ENCODE measurements at places on chromosomes 13 and 19.
A peak's percentile ranks its signal among the peaks of the same experiment; 100 is the strongest.

- DNase-seq, result no peak
These were observed 215.2 kb downstream of the NBEA start for GRCh38 chr13:35157143-35157755.

DNA sequence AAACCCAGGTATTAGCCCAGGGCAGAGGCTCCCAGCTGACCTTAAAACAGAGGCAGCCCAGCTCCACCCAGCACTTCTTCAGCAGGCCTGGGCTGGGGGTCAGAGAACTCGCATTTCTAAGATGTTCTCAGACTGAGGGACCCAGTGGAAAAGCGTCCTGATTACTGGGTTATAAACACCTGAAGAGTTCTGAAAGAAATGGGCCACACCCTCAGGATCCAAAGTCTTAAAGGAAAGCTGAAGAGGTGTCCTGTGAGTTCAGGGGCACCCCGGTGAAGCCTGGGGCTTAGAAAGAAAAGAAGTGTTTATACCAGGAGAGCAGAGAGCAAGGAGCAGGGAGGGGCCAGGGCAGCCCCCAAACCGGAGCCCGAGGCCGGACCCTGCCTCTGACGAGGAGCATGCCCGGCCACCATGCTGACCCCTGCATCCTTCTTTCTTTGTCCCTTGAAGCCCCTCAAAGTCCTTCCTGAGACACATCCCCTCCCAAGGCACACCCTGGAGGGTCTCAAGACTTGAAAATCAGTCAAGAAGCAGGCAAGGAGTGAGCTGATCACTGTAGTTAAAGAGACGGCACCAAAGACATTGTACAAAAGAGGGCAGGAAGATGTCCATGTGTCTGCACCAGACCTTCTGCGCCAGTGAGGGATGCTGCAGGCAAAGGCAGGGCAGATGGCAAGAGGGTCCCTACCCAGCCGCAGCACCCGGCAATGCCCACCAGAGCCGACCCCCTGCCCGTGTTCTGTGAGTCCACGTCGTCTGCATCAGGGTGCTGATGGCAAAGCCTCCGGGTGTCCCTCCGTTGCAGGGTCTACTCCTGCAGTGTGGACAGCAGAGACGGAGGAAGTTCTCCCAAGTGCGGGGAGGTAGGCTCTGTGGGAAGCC, 10.6 kb upstream of the RAB20 start:
- no peak for DNase-seq

DNA sequence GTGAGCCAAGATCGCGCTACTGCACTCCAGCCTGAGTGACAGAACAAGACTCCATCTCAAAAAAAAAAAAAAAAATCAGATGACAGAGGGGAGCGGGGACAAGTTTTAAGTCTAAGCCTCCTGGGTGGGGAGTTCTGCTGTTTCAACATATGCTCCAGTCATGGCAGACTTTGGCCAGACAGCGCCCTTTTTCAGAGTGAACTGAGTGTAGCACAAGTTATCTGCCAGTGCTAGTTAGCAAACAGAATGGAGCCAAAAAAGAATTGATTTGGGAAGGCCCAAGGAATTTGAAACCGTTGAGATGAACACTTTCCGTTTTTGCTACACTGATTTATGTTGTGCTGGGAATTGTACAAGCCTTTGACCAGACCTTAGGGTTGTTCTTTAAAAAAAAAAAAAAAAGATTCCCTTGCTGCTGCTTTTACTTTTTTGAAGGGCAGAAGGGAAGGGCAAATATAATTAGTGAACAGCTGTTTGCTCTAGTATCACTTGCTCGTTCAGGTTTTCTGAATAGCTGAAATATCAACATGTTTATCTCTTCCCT, 5.7 kb downstream of the ACTN4 start:
- no peak for DNase-seq

GRCh38 chr13:113112893-113113845, 7.6 kb downstream of the F7 start:
- no peak for DNase-seq

GRCh38 chr13:31686670-31687425, 52.5 kb upstream of the RXFP2 start:
- no peak for DNase-seq

DNA sequence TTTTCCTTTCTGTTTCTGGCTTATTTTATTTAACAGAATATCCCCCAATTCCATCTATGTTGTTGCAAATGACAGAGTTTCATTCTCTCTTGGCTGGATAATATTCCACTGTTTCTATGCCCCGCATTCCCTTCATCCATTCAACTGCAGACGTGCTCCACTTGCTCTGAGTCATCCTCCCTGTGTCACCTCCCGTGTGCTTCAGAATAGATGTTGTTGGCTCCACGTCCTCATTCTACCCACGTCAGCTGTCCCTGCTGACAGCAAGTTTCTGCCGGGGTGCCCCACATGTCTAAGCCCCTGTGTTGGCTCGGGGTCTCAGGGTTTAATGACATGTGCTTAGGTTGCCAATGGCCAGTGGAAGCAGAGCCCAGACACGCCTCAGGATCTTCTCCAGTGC, 1041.0 kb downstream of the UQCRFS1 start:
- DNase-seq, result no peak

DNA sequence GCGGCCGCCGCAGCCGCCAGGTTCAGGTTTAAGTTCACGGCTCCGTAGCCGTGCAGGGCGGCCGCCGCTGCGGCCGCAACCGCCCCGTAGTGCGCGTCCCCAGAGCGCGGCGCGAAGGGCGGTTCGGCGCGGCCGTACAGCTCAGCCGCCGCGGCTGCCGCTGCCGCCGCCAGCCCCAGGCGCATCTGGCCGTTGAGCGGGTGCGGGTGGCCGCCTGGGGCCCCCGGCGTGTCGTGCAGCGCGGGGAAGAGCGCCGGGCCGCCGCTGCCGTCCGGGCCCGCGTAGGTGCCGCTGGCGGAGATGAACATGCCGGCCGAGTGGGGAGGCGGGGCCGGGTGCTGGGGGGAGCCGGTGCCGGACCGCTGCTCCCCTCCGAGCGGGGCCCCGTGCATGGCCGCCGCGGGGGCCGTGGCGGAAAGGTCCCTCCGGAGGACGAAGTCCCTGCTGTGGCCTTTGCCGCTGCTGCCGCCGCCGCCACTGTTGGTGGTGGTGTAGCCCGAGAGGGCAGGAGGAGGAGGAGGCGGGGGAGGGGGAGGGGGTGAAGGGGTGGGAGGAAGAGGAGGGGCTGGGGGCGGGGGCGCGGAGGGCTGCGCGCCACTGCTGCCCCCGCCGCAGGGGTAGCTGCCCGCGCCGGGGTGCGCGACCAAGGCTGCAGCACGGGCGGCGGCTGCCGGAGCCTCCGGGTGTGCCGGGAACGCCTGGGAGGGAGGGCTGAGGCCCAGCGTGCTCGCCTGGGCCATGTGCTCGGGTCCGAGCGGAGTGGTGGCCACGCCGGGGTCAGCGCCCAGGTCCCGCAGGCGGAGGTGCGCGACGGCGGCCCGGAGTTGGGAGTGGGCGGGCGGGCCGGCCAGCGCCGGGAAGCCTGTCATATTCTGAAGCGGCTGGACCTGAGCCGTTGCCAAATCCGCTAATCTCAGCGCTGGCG, 654 bp downstream of the ZIC5 start:
- DNase-seq, result no peak

- no peak for DNase-seq
These were observed 121.0 kb downstream of the KLF5 start for GRCh38 chr13:73179650-73180274.

GRCh38 chr13:42078128-42078808, 29.8 kb downstream of the DGKH start:
- no peak for DNase-seq

DNA sequence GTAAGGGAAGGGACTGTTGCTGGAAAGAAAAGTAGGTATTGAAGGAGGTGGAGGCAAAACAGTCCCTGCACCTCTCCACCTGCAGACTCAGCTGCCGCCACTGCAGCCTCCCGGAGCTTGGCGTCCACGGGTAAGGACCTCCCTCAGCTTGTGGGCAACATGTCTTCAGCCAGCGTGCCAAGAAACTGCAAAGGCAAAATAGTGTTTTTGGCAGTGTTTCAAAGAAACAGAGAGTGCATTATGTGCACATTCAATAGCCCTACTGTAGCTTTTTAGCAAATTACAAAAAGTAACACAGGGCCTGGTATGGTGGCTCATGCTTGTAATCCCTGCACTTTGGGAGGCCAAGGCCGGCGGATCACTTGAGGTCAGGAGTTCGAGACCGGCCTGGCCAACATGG, 57.4 kb downstream of the ATP11A start:
- DNase-seq, result no peak

- no peak for DNase-seq
These were observed 84.0 kb upstream of the LSM14A start for GRCh38 chr19:34088292-34088691.

DNA sequence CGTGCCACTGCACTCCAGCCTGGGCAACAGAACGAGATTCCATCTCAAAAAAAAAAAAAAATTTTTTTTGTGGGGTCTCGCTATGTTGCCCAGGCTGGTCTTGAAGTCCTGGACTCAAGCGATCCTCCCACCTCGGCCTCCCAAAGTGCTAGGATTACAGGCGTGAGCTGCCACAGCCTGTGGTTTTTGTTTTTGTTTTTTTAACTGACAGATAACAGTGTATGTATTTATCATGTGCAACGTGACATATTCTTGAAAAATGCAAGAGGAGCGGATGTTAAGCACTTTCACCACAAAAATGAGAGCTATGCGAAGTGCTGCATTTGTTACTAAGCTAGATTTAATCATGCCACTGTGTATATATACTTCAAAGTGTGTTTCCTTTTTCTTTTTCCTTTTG, 49.0 kb downstream of the ARHGEF18 start:
- no peak for DNase-seq

GRCh38 chr19:18915639-18916038, 3.5 kb downstream of the COPE start:
- DNase-seq, result no peak

- DNase-seq, result no peak
These were observed 16.6 kb downstream of the TMED1 start for GRCh38 chr19:10819124-10820060.

- DNase-seq, result no peak
These were observed 222.2 kb downstream of the MYO16 start for GRCh38 chr13:108851660-108852059.

- DNase-seq, result no peak
These were observed 95.9 kb downstream of the PDS5B start for GRCh38 chr13:32682130-32682529.

DNA sequence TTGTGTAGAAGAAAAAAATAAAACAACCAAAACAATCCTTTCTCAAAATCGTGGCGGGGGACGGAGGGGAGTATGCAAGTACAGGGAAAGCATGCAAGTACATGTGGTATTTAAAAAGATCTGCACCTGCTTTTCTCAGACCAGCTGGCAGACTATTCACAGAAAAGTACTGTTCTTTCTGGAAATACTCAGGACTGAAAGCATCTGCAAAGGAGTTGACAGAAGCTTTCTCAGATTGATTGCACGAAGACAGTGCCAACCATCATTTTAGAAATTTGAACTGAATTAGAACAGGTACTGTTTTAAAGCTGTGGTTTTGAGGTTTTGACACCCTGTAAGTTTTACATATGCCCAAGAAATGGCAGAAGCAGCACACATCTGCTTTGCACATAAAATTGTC, 19.8 kb upstream of the PCDH8 start:
- no peak for DNase-seq

- DNase-seq, result no peak
These were observed 36.6 kb downstream of the FOXO1 start for GRCh38 chr13:40629678-40630384.

GRCh38 chr13:63436325-63436668, 2020.6 kb upstream of the PCDH20 start:
- DNase-seq, result no peak

DNA sequence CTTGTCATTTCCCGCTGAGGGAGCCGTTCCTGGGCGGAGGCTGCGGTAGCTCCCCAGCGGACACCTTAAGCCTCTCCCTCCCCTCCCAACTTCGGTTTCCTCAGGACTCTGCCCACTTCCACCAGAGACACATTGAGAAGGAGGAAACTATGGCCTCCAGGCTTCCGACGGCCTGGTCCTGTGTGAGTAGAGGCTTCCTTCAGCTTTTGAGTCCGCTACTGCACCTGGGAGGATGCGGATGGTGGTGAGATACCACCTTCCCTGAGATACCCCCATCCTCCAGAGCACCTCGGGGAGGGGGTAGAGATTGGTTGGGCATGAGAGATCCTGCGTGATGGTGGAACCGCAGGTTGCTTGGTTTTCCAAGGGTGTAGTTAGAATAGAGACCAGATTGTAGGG, 955 bp downstream of the ZNF274 start:
- no peak for DNase-seq

- no peak for DNase-seq
These were observed 4.9 kb upstream of the AMER2 start for GRCh38 chr13:25177012-25177411.

- no peak for DNase-seq
These were observed 46.0 kb upstream of the STK24 start for GRCh38 chr13:98622931-98623331.

DNA sequence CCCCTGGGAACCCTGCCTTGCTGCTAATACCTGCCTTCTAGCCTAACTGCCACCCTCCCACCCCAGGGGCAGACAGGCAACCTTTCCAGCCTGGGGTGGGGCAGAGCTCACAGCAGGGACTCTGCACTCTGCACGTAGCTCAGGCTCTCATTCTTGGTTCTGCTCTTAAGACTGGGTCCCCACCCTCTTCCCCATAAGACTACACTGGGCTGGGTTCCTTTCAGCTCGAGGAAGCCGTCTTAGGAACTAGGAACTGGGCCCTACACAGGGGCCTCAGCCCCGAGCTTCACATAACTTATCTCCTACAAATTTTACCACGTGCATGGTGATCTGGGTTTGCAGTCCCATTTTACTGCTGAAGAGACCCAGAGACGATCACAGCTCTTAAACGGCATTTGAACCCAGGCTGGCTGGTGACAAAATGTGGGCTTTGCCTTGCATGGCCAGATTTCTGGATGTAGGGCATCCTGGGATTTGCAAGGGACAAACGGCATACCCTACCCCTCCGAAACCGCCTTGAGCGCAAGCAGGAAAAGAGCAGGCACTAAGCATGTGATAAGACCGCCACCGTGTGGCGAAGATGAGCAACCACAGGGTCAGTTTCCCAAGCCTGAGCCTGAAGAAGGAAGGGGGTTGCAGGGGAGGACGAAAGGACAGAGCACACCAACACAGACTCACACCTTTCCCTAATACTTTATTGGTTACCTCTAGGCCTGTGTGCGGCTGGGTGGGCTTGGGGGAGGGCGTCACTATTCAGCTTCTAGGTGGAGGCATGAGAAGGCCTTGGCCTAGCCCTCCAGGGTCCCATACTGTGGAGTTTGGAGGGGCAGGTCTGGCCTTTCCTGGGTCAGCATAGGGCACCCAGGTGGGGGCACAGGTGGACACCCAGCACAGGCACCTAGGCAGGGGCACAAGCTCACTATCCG, 5.1 kb downstream of the JUNB start:
- DNase-seq, result peak; percentile 60

GRCh38 chr13:27170221-27170515, 1.4 kb downstream of the USP12 start:
- DNase-seq, result no peak

- no peak for DNase-seq
These were observed 98.3 kb downstream of the SLITRK6 start for GRCh38 chr13:85700906-85701305.

GRCh38 chr13:46668931-46669525, 116.1 kb downstream of the LRCH1 start:
- no peak for DNase-seq

DNA sequence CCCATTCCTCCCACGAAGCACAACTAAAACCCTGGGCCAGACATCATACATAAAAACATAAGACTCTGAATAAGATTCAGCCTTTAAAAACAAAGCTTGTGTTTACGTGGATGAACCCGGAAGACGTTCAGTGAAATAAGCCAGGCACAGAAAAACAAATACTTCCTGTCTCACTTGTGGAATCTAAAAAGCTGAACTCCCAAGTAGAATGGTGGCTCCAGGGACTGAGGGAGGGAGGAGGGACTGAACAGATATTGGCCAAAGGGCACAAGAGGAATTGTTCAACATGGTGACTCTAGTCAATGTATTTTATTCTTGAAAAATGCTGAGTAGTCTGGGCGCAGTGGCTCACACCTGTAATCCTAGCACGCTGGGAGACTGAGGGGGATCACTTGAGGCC, 35.7 kb upstream of the TPM4 start:
- DNase-seq, result no peak
